ENCODE measurements at places on chromosomes 11 and 22. TPM values are rescaled to one million over a fixed set of nuclear protein-coding genes. Genes with fewer than 3 reads are reported as not detected.

GRCh38 chr11:65851811-65852507 lies 6.0 kb downstream of the CFL1 start:
- H3K36me3 ChIP-seq, result peaks cover 53% of the 10 kb centered on the region
- H3K4me1 ChIP-seq, result peaks cover 24% of the 10 kb centered on the region
- no peak overlapping the region for H3K4me3 ChIP-seq
- peaks cover 10% of the 10 kb centered on the region for H3K27me3 ChIP-seq
- DNase-seq, result no peak

- no peaks in the 10 kb centered on the region for H3K27me3 ChIP-seq
- no peak for DNase-seq
- H3K4me1 ChIP-seq, result no peaks in the 10 kb centered on the region
- H3K27ac ChIP-seq, result no peak overlapping the region
Observed at GRCh38 chr22:18090286-18090685, 12.5 kb downstream of the PEX26 start.

GRCh38 chr11:17558916-17559315 lies 11.9 kb downstream of the OTOG start:
- peak; percentile 1 for DNase-seq
- H3K36me3 ChIP-seq, result no peaks in the 10 kb centered on the region
- H3K4me1 ChIP-seq, result no peaks in the 10 kb centered on the region
- no peaks in the 10 kb centered on the region for H3K27me3 ChIP-seq

GRCh38 chr11:26806219-26806618 lies 84.4 kb upstream of the SLC5A12 start:
- DNase-seq, result no peak
- H3K4me1 ChIP-seq, result peaks cover 10% of the 10 kb centered on the region
- H3K36me3 ChIP-seq, result no peaks in the 10 kb centered on the region
- H3K27ac ChIP-seq, result no peak overlapping the region
- H3K4me3 ChIP-seq, result no peak overlapping the region

PKDREJ gene
- 0.07 TPM for total RNA-seq

ROBO4 gene
- 0.13 TPM for total RNA-seq

GRCh38 chr11:24833573-24833972 lies 336.7 kb downstream of the LUZP2 start:
- peaks cover 6% of the 10 kb centered on the region for H3K4me1 ChIP-seq
- H3K4me3 ChIP-seq, result no peak overlapping the region
- no peak for DNase-seq

ZBTB16 gene
- 0.34 TPM for total RNA-seq

GRCh38 chr11:99554232-99554903 lies 533.6 kb downstream of the CNTN5 start:
- H3K4me1 ChIP-seq, result no peaks in the 10 kb centered on the region
- H3K36me3 ChIP-seq, result no peaks in the 10 kb centered on the region
- H3K27ac ChIP-seq, result no peak overlapping the region
- H3K4me3 ChIP-seq, result no peak overlapping the region
- no peaks in the 10 kb centered on the region for H3K27me3 ChIP-seq

VPREB1 gene
- not detected for total RNA-seq

- H3K27me3 ChIP-seq, result no peaks in the 10 kb centered on the region
- no peak for DNase-seq
- peaks cover 6% of the 10 kb centered on the region for H3K36me3 ChIP-seq
- H3K27ac ChIP-seq, result no peak overlapping the region
- no peak overlapping the region for H3K4me3 ChIP-seq
- H3K4me1 ChIP-seq, result peaks cover 5% of the 10 kb centered on the region
Observed at GRCh38 chr22:19981171-19981960, 35.3 kb downstream of the ARVCF start.

OR4C45 gene
- total RNA-seq, result not detected

DNA sequence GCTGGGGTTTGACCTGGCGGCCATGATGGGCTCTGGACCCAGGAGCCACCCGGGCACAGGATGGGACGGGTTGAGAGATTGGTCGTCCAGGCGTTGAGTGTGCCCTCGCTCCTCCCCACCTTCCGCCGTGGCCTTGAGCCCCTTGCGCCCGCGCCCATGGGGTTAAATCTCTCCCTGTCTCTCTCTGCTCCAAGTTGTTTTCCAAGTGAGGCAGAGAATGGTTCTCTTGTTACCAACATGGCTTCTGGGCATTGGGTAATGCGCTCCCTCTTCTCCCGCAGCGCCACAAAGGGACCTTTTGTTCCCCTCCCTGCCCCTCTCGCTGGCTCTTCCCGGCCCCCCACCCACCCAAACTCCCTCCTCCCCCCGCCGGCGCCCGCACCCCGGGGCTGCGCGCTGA lies 18.8 kb upstream of the PICK1 start:
- H3K27me3 ChIP-seq, result no peaks in the 10 kb centered on the region
- no peaks in the 10 kb centered on the region for H3K36me3 ChIP-seq
- H3K4me3 ChIP-seq, result no peak overlapping the region
- no peak overlapping the region for H3K27ac ChIP-seq

SMTNL1 gene
- total RNA-seq, result 0.26 TPM

DNA sequence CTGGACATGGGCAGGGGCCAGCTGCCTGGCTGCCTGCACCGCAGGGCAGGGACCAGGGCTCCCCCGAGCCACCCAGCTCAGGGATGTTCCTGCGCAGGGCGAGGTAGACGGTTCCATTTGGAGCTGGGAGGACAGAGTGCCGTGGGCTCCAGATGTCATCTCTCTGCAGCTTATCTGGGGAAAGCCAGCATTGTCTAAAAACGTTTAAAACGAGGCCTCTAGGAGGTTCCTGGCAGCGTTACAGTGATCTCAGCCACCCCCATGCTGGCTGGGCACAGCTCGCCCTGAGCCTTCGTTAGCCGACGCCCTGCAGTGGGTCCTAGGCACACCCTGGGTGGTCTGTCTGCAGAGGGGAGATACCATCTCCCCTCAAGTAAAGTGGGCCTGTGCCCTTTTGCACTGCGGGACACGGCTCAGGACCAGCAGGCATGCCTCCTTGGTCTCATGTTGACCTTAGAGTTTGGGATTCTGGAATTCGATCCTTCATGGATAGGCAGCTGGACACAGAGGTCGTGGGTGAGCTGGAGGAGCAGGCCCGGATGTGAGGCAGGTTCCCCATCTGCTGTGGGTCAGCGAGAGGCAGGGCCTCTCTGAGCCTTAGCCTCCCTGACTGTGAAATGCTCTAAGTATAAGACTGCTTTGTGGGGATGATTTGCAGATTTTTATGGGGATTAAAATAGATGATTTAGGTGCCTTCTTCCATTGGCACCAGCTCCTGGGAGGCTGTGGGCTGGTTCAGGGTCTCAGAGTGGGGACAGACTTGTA lies 14.1 kb downstream of the SYNGR1 start:
- no peaks in the 10 kb centered on the region for H3K27me3 ChIP-seq
- no peaks in the 10 kb centered on the region for H3K36me3 ChIP-seq
- H3K27ac ChIP-seq, result peak overlapping the region; percentile 50
- DNase-seq, result no peak

GRCh38 chr11:78645226-78646202 lies 70.8 kb upstream of the NARS2 start:
- H3K36me3 ChIP-seq, result no peaks in the 10 kb centered on the region
- no peak overlapping the region for H3K4me3 ChIP-seq
- no peaks in the 10 kb centered on the region for H3K27me3 ChIP-seq
- peaks cover under 1% of the 10 kb centered on the region for H3K4me1 ChIP-seq
- no peak overlapping the region for H3K27ac ChIP-seq

DNA sequence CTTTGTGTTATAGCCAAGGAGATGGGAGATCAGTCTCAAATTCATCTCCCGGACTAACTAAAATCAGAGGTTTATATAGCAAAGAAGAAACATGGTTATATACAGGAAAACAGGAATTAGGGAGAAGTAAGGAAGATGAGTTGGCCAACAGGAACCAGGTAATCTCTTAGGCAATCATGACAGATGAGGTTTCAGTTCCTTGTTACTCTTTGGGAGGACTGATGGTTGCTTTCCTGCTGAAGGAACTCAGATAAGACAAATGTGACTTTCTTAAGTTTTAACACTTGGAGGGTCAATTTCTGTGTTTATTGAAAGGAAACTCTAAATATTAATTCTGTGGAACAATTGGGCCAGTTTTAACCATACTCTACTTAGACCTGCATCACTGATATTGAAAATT lies 1072.0 kb upstream of the CNTN5 start:
- H3K36me3 ChIP-seq, result peaks cover 13% of the 10 kb centered on the region
- H3K4me3 ChIP-seq, result no peak overlapping the region
- no peaks in the 10 kb centered on the region for H3K27me3 ChIP-seq
- no peaks in the 10 kb centered on the region for H3K4me1 ChIP-seq
- no peak overlapping the region for H3K27ac ChIP-seq

GRCh38 chr11:126355324-126355925 lies at the start of gene ST3GAL4:
Gene ST3GAL4 (plus strand): TSS chr11:126355686. CDS start chr11:126406156, 50,470 bp downstream.
- no peaks in the 10 kb centered on the region for H3K27me3 ChIP-seq
- H3K36me3 ChIP-seq, result peaks cover 8% of the 10 kb centered on the region
- H3K4me3 ChIP-seq, result peak within 1 kb of the TSS; percentile 91
- H3K4me1 ChIP-seq, result peaks cover 52% of the 10 kb centered on the region
- DNase-seq, result peak; percentile 87
- H3K27ac ChIP-seq, result 0 out of 2 replicates have a peak within 1 kb of the TSS, but pooled peaks have one; percentile 53

CADM1 gene
- 27.3 TPM for total RNA-seq

DNA sequence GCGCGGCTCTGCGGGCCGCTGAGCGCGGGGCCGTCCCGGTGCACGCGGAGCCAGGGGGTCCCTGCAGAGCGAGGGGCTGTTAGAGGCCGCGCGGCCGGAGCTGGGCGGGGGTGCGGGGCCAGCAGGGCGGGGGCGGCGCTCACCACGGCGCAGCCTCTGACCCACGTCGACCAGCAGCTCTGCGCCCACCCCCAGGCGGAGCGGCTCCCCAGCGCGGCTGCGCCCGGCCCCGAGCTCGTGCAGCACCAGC lies 385 bp upstream of the SCO2 start:
- no peaks in the 10 kb centered on the region for H3K36me3 ChIP-seq
- H3K4me3 ChIP-seq, result peak overlapping the region; percentile 82
- H3K4me1 ChIP-seq, result peaks cover 13% of the 10 kb centered on the region
- no peak overlapping the region for H3K27ac ChIP-seq

- H3K27ac ChIP-seq, result no peak overlapping the region
- H3K4me3 ChIP-seq, result no peak overlapping the region
- no peaks in the 10 kb centered on the region for H3K27me3 ChIP-seq
- no peak for DNase-seq
- no peaks in the 10 kb centered on the region for H3K36me3 ChIP-seq
- H3K4me1 ChIP-seq, result peaks cover 6% of the 10 kb centered on the region
Observed at GRCh38 chr11:27281276-27281675, 81.7 kb downstream of the CCDC34 start.

- no peak overlapping the region for H3K27ac ChIP-seq
- H3K36me3 ChIP-seq, result peaks cover 6% of the 10 kb centered on the region
- DNase-seq, result no peak
- no peaks in the 10 kb centered on the region for H3K4me1 ChIP-seq
Observed at GRCh38 chr11:16792426-16792825, 54.0 kb downstream of the C11orf58 start.

DNA sequence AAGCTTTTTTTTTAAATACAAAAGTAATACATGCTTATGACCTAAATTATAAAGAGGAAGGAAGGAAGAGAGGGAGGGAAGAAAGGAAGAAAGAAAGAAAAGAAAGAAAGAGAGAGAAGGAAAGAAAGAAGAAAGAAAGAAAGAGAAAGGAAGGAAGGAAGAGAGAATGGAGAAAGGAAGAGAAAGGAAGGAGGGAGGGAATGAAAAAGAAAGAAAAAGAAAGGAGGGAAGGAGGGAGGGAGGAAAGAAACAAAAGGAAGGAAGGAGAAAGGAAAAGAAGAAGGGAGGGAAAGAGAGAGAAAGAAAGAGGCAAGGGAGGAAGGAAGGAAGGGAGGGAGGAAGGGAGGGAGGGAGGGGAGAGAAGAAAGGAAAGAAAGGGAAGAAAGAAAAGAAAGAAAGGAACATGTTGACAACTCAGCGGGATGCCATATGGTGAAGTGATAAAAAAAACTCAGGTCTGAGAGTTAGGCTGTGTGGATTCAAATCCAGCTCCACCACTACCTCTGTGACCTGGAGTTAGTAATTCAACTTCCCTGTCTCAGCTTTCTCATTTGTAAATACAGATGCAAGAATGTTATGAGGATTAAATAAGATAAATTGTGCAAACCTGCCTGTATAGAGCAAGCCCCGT lies 9.6 kb upstream of the EED start:
- peak overlapping the region; percentile 3 for H3K4me3 ChIP-seq
- DNase-seq, result no peak
- H3K36me3 ChIP-seq, result no peaks in the 10 kb centered on the region
- H3K4me1 ChIP-seq, result peaks cover 16% of the 10 kb centered on the region

GRCh38 chr11:110947096-110947495 lies 234.9 kb upstream of the ARHGAP20 start:
- no peak overlapping the region for H3K4me3 ChIP-seq
- 0 out of 2 replicates have a peak, but pooled peaks cover 6% of the 10 kb centered on the region for H3K4me1 ChIP-seq
- DNase-seq, result no peak
- no peaks in the 10 kb centered on the region for H3K36me3 ChIP-seq

- H3K27ac ChIP-seq, result no peak overlapping the region
- no peaks in the 10 kb centered on the region for H3K36me3 ChIP-seq
- no peak overlapping the region for H3K4me3 ChIP-seq
- DNase-seq, result no peak
- H3K27me3 ChIP-seq, result no peaks in the 10 kb centered on the region
- H3K4me1 ChIP-seq, result peaks cover 32% of the 10 kb centered on the region
Observed at GRCh38 chr11:108221911-108222573, 396 bp downstream of the NPAT start.

DNA sequence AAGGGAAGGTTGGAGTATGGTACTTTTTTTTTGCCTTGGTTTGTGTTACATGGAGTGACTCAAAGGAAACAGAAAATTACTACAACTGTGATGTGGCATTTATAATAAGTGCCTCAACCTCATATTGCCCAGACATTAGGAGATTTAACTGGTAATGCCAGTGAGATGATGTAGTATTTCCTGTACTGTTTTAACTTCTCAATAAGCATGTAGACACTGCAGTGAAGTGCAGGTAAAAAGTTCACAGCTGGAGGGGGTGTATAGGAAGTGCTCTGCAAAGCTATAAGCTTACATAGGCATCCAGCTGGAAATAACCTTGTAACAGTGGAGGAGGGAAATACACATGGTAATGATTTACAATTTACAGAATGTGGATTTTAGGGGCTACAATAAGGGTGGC lies 138.2 kb upstream of the MTMR2 start:
- no peaks in the 10 kb centered on the region for H3K27me3 ChIP-seq
- no peak for DNase-seq
- no peaks in the 10 kb centered on the region for H3K36me3 ChIP-seq
- H3K27ac ChIP-seq, result no peak overlapping the region
- H3K4me1 ChIP-seq, result peaks cover 11% of the 10 kb centered on the region

DNA sequence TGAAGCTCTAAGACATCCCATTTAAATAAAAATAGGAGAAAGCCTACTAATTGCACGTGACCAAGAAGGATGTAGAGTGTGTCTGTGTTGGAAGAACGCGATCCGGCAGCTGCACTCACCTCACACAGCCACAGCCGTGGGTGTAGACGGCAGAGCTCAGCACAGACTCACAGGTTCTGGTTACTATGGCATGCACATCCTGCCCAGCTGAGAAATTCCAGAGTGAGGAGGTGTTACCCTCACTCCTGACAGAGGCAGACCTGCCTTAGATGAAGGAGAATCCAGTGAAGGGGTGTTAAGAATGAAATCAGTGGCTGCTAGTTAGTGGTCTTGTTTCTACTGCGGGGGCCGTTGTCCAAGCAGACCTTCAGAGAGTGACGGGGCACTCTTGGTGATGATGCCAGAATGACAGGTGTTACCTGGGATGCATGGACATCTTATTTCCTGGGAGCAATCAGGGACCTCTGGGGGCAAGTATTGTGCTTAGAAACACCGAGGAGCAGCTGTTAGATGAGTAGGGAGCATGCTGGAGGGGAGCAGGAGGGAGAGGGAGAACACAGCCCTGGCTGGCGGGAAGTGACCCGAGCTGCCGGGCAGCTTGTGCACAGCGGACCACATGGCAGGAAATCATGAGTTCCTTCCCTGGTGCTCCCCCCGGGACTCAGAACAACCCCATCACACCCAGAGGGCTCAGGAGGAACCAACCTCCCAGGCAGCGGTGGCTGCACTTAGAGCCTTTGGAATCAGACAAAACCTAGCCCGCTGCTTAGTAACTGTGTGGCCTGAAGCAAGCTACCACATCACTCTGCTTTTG lies 12.3 kb downstream of the KCNJ5 start:
- DNase-seq, result no peak
- no peak overlapping the region for H3K27ac ChIP-seq
- H3K36me3 ChIP-seq, result no peaks in the 10 kb centered on the region
- H3K4me3 ChIP-seq, result peak overlapping the region; percentile 70
- H3K4me1 ChIP-seq, result peaks cover 40% of the 10 kb centered on the region
- H3K27me3 ChIP-seq, result peaks cover 93% of the 10 kb centered on the region

Data from WTC11 (cell line).